ENCODE measurements at places on chromosomes 16 and 17.

DNA sequence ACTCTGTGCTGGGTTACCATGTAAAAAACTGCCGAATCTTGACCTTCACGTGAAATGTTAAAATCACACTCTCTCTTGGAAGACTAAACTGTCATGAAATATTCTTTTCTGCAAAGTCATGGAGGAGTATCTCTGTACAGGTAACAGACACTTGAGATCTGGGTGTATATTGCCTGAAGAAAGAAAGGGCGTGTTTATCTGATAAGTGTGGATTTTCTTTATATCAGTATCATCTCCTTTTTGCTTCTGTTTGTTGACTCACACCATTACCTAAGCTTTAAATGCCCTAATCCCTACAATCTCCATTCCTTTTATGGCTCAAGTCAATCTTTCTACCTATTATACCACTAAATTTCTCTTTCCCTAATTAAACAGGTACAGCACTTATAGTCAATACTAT lies 673.2 kb upstream of the SOX9 start:
- DNase-seq: no peak

DNA sequence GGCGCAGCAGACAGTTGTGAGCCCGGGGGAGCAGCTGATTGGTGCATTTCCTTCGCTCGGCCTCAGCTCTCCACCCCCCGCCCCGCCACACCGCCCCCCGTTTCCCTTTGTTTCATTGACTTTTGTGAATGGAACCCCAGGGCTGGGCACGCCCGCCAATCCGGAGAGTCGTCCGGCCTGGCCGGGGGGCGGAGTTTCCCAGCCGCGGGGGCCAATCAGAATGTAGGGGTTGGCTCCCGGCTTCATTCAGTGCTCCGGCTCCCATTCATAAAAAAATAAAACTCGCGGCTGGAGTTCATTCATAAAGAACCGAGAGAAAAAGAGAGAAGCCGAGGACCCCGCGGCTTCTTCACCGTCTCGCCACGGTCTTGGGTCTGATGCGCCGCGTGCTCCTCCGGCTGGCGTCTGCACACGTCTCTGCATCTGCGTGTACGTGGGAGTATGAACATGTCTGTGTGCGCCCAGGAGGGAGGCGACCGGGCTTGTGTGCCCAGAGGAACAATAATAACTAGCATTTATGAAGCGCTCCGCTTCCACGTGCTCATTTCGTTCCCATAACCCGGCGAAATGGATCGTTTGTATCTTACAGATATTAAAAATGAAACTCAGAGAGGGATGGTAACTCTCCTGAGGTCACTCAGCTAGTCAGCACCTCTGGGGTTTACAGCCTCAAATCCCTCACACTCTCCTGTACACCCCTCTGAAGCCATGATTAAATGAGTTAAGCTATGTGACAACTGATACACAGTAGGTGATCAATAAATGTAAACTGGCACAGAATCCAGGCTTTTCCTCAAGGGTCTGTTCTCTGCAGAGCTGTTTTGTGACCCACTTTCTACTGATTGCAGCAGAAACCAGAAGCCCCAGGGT lies at the start of gene ETV4:
ETV4 (minus strand) TSS at position 22 of the 870 bp plus-strand sequence. CDS start 723 bp downstream, outside the sequence.
- peak; percentile 86 for DNase-seq

GRCh38 chr17:16936536-16937310 lies 35.2 kb downstream of the TNFRSF13B start:
- DNase-seq: no peak

- no peak for DNase-seq
Measured at GRCh38 chr17:834136-834535, 52.0 kb downstream of the MRM3 start.

GRCh38 chr16:68969338-68969737 lies 126.0 kb downstream of the TANGO6 start:
- no peak for DNase-seq

- DNase-seq: no peak
Measured at GRCh38 chr17:45258981-45259380, 2.9 kb downstream of the SPATA32 start.

- no peak for DNase-seq
Measured at GRCh38 chr17:33475594-33475993, 182.5 kb upstream of the ASIC2 start.

- no peak for DNase-seq
Measured at GRCh38 chr17:52011064-52011463, 147.4 kb downstream of the CA10 start.

GRCh38 chr16:27754788-27755690 lies 205.1 kb downstream of the KATNIP start:
- no peak for DNase-seq

- DNase-seq: no peak
Measured at GRCh38 chr16:72588551-72588950, 416.6 kb upstream of the PMFBP1 start.

DNA sequence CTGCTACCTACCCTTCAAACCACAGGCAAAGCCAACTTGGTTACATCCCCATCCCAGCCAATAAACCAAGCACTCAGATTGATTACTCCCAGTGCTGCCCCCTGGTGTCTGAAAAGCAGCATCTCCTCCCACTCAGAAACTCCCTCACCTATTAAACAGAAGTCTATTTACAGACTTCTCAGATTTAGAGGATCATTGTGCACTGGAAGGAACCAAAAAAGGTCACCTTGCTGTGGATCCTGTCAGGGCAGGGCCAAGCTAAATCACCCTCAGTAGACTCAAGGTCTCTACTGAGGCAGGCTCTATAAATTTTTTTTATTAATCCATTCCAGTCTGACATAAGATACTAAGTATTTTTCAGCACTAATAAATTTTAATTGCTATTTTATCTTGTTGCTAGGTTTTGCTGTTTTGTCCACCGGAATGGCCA lies 17.6 kb downstream of the HIGD1B start:
- peak; percentile 65 for DNase-seq

GRCh38 chr16:8957509-8958157 lies 6.1 kb downstream of the USP7 start:
- DNase-seq: no peak

GRCh38 chr17:4872786-4873185 lies 26.6 kb upstream of the C17orf107 start:
- DNase-seq: no peak

GRCh38 chr17:75683583-75683982 lies 16.4 kb downstream of the SAP30BP start:
- DNase-seq: no peak

DNA sequence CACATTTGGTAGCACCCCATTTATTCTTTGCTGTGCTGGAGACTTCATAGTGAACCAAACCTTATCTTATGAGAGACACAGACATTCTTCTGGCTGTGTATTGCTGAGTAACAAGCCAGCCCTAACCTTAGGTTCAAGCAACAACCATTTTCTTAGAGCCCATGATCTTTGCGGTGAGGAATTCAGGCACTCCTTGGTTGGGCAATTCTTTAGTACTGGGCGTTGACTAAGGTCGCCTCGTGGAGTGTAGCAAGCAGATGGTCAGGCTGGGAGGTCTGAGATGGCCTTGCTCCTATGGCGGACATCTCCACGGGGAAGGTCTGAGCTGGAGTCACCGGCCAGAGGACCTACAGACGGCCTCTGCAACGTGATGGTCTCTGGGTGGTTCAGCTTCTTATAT lies 43.1 kb downstream of the ARSG start:
- no peak for DNase-seq

GRCh38 chr17:2452216-2452750 lies 51.4 kb upstream of the MNT start:
- no peak for DNase-seq

- no peak for DNase-seq
Measured at GRCh38 chr17:42844271-42844670, at the start of gene AOC2. Gene AOC2 (plus strand): TSS chr17:42844580. CDS start chr17:42844627, 47 bp downstream.

DNA sequence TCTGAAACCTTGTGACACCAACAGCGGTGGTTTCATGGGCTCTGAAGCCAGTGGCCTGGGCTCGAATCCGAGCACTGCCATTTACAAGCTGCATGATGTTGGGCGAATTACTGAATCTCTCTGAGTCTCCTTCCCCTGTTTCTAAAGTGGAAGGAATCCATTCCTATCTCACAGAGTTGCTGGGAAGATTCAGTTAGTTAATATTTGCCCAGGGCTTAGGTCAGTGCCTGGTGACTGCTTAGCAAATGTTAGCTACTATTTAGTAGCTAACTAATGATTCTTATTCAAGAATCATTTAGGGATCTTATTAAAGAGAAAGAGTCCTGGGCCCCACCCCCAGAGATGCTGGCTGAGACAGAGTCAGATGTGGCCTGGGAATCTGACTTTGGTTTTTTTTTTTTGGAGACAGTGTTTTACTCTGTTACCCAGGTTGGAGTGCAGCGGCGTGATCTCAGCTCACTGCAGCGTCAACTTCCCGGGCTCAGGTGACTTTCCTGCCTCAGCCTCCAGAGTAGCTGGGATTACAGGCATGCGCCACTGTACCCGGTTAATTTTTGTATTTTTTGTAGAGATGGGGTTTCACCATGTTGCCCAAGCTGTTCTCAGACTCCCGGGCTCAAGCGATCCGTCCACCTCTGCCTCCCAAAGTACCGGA lies 33.6 kb upstream of the RAI1 start:
- DNase-seq: no peak

DNA sequence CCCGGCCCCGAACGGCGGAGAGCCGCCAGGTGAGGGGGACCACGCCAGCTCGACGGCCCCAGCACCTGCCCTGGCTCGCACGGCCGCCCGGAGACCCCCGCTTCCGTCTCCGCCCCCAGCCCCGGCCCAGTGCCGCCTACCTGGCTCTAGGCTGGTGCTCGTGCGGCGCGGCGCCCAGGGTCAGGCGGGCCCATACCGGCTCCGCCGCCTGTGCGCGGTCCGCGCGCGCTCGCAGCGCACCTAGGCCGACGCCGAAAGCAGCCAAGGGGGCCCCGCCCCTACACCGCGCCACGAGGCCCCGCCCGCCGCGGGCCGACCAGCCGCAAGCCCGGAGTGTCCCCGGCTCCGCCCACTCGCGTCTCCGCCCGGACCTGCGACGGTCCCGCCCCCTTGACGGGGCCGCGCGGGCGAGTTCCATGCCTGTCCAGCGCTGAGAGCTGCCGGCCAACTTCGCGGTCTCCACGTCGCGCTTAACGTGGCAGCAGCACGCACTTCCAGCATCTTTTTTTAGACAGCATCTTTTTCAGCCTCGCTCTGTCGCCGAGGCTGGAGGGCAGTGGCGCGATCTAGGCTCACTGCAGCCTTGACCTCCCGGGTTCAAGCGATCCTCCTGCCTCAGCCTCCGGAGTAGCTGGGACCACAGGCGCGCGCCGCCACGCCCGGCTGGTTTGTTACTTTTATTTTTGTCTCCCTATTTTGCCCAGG lies at the start of gene SLC25A39:
SLC25A39 (minus strand) TSS at position 253 of the 705 bp plus-strand sequence. CDS start 1,261 bp downstream, outside the sequence.
- peak; percentile 70 for DNase-seq

DNA sequence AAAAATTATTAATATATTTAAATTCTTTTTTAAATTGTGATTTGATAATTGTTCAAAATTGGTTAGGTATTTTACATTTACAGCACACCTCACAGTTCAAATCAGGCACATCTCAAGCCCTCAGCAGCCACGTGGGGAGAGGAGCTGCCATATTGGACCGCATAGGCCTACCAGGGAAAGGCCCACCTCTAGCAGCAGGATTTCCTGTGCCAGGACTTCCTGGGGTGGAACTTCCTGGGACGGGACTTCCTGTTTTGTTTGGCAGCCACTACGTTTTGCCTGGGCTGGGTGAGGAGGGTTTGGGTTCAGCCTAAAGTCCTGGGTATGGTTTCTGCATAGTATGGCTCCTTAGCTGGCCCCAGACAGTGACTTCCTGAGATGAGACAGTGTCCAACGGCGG lies 298.5 kb upstream of the FOXF1 start:
- no peak for DNase-seq

GRCh38 chr16:66458853-66459252 lies 31.8 kb downstream of the BEAN1 start:
- no peak for DNase-seq

DNA sequence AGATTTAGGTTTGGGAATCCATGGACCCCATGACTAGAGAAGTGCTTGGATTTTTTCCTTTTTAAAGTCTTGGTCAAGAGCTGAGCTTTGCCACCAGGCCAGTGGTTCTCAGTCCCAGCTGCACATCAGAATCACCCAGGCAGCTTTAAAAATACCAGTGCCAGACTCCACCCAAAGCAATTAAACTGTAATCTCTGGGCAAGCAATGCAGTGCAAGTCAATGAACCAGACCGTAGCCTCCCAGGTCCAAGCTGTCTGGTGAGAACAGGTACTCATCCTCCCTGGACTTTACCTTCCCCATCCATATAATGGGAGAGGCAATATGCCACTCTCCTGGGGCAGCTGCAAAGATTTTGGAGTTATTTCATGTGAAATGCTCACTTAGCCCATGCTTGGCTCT lies 223.1 kb upstream of the CDH5 start:
- no peak for DNase-seq

GRCh38 chr16:77946823-77947222 lies 75.5 kb upstream of the CLEC3A start:
- DNase-seq: no peak

GRCh38 chr17:78675836-78676235 lies 98.6 kb upstream of the DNAH17 start:
- no peak for DNase-seq
